NCI-H2081 treated with DMSO at 0.1 percent for 48 hours (cell line): ENCODE measurements at places on chromosomes 7 and 10.

DNA sequence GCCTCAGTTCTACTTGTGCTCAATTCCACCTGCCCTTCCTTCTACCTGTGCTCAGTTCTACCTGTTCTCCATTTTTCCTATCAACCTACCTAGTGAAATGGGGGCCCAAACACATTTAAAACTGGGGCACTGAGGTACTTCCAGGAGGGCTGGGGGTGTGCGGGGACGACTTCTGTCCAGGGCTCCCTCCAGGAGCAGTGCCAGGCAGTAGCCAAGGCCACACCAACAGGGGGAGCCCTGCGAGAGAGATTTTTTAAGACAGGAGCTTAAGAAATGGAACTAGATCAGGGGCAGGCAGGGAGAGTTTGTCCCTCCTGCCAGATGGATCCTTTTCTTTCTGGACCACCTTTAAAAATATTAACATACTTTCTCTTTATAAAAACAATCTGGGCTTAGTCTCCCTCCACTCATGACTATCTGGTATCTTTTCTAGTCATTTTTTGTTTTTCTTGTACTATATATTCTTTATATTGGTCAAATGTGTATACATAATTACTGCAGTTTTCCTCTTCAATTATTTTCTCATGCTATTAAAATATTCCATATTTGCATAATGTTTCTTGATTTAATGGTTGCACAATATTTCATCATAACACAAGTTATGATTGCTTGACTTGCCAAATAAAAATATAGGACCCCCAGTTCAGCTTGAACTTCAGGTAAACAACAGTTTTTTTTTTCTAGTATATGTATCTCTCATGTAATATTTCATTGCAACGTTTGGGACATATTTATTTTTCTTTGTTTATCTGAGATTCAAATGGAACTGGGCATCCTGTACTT is 47.3 kb upstream of the INSYN2A start:
- DNase-seq: no peak

- DNase-seq: no peak
Measured at GRCh38 chr7:95766657-95767056, 5.7 kb upstream of the DYNC1I1 start.

GRCh38 chr7:90384433-90384832 is 18.8 kb upstream of the CLDN12 start:
- no peak for DNase-seq

GRCh38 chr7:80588591-80588990 is 49.9 kb upstream of the CD36 start:
- no peak for DNase-seq

DNA sequence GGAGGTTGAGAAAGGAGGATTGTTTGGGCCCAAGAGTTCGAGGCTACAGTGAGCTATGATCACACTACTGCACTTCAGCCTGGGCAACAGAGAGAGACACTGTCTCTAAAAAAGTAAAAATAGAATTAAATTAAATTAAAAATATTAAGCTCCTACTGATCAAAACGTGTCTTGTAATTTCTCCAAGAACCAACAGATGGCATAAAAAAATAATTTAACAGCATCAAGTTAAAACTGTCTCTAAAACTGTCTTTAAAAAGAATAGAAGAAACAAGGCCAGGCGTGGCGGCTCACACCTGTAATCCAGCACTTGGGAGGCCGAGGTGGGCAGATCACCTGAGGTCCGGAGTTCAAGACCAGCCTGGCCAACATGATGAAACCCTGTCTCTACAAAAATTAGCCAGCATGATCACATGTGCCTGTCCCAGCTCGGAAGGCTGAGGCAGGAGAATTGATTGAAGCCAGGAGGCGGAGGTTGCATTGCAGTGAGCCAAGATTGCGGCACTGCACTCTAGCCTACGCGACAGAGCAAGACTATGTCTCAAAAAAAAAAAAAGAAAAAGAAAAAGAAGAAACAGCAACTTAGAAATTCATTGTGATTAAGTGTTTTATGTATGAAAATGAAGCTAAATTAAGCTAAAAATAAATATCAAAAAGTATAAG is 24.5 kb downstream of the MTPAP start:
- no peak for DNase-seq

DNA sequence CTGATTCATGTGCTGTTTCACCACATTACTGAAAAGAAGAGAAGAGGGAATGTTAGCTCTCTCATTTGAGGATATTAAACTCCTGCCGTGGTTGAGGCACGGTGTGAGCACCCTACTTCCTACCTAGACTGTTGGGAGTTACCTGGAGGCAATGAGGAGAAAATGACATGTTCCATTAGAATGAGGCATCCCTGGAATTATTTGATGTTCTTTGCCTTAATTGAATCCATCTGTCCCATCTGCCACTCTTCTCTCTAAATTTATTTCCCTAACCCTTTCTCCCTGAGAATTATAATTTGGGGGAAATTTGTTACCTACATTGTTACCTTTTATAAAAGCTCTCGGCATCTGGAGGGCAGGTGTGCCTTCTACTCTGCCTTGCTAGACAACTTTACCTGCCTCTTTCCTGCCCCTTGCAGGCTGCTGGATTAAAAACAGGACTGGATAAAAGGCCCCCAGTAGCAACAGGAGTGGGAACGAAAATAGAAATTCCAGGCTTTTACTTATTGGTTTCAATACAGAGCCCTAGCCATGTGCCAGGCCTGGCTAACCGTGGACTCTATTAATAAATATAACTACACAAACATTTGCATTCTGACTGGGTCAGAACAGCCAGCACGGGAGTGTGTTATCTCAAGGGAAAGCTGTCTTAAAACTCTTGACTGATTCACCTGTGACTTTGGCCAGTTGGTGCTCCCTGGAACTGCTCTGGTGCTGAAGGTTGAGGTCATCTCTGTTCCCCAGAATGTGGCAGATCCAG is 4.4 kb upstream of the ATXN7L1 start:
- DNase-seq: peak; percentile 70

- DNase-seq: no peak
Measured at GRCh38 chr10:112509558-112510291, 62.7 kb downstream of the VTI1A start.

- no peak for DNase-seq
Measured at GRCh38 chr10:104612571-104613205, 28.4 kb upstream of the SORCS3 start.

- no peak for DNase-seq
Measured at GRCh38 chr7:29563590-29564495, at the start of gene PRR15. Gene PRR15 (plus strand): TSS chr7:29563835. CDS start chr7:29566330, 2,495 bp downstream.

GRCh38 chr7:112225006-112225405 is 18.5 kb downstream of the ZNF277 start:
- no peak for DNase-seq

DNA sequence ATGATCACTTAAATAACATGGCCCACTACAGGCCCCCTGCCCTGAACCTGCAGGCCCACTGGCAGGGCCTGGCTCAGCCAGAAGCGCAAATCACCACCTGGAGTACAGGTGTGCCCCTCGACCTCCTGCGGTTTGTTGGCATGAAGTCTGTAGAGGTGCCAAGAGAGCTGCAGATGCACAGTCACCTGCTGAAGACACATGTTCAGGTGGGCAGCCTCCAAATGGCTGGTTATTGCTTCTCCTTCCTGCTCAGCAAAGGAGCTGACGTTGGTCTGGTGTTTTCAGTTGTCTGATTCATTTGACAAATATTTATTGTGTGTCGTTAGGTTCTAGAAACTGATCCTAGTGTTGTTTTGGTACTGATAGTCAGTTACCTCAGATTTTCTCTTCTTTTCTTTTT is 29.0 kb downstream of the DHTKD1 start:
- peak; percentile 51 for DNase-seq

DNA sequence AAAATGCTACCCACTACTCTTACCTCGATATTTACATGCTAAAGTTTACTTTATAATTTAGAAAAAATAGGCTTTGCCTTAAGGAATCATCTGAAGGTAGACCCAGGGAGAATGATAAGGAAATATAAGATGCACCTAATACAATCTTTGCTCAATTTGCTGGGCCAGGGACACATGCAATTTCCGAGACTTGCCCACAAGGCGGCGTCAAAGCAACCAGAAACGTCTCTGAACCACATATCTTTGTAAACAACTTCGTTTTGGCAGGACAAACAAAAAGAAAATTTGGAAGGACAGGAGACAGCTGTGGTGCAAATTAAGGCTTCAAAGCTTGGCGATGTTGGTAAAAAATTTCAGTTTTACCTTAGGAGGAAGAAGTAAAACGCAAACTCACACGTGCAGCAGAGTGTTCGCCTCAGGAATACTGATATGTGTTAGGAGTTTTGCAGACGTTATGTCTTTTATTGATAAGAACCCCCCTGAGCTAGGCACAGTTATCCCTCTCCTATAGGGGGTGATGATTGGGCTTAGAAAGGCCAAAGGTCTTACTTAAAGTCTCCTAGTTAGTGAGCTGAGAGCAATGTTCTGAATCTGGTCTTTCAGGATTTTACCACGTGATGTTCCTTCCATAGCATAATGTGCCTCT is 134.3 kb downstream of the PRKCQ start:
- no peak for DNase-seq

DNA sequence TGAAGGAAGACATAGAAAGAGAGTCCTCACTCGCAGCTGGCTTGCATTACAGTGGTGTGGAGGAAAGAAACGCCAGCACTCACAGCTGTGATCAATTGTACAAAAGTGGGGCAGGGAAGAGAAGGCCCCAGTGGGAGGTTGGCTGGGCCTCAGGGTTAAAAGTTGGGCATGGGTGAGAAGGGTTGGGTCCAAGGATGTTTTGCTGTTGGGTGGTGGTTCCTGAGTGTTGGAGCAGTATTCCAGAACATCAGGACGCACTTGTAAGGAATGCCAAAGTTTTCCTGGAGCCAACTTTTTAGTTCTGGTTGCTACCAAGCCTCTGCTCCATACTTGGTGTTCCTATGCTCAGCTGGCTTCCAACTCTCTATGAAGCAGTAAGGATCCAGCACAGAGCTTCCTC is 55.4 kb upstream of the MKRN1 start:
- no peak for DNase-seq

DNA sequence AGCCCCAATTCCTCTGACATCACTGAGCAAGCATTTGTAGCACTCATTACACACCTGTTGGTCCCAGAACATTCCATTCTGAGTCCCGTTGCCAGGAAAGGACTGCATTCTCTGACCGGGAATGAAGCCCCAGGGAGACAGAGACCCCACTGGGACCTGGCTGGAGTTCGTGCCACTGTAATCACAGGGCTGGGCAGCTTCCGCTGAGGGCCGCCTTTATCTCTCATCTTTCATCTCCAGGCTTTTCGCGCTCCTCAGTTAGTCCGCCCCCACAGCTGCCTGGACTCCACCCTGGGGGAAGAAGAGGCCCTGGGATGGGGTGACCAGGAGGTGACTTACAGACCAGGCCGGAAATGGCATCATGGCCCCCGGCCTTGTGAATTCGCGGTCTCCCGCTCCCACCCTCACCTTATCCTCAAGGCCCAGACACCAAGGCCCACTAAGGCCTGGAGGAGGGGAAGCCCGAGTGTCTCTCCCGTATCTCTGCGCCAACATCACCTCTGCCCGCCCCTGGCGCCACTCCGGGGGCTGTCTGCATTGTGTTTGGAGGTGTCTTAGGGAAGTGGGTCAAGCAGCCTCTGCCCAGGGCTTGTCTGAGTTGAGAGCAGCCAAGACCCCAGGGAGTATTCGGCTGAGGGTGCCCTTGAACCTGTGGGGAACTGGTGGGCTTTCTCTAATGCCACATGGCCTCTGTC is 75.4 kb downstream of the PROSER2 start:
- no peak for DNase-seq

- no peak for DNase-seq
Measured at GRCh38 chr10:124301736-124302135, 117.0 kb downstream of the OAT start.

- DNase-seq: no peak
Measured at GRCh38 chr7:44891372-44891771, 6.0 kb upstream of the PURB start.

DNA sequence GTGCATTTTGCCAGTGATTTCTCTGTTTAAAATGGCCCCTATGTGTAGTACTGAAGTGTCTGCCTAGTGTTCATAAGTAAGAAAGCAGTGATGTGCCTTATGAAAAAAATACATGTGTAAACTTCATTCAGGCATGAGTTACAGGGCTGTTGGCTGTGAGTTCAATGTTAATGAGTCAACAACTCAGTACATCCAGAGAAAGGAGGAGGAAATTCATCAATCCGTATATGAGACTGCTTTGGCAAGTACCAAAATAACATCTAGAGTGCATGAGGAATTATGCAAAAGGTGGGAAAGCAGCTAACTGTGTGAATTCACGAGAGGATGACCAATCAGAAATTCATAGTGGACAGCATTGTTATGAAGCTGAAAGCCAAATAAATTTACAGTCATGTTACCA is 255.6 kb downstream of the ZEB1 start:
- DNase-seq: no peak

DNA sequence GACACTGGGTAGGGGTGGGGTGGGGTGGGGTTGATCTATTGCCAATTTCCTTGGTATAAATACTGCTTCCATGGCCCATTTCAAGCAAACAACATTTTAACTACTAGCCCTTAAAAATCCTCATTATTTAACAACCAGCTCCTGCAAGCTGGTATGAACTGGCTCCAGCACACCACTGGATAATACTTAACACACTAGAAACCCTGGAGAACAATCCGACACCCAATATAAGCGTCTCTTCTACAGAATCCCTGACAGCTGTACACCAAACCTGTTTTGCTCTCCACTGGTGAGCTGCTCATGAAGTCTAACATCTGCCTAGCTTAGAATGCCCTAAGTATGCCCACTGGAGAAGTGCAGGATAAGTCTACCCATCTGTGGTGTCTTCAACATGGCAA is 116.8 kb downstream of the HIPK2 start:
- DNase-seq: no peak

DNA sequence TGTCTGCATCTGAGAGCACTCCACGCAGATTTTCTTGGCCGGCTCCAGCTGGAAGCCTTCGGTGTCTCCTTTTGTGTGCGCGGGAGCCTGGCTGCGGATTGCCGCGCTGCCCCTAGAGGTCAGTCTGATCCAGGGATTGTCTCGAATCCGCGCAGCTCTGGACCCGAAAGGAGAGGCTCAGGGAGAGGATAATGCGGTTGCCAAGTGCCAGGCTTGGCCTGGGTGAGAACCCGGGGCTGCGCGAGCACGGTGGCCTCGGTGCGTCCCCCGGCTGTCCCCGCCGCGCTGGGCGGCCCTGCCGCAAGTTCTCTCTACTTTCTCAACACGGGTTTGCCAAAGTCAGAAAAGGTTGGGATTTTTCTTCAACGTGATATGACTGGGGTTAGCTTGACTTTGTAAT is 140.9 kb downstream of the ADCYAP1R1 start:
- DNase-seq: peak; percentile 50

DNA sequence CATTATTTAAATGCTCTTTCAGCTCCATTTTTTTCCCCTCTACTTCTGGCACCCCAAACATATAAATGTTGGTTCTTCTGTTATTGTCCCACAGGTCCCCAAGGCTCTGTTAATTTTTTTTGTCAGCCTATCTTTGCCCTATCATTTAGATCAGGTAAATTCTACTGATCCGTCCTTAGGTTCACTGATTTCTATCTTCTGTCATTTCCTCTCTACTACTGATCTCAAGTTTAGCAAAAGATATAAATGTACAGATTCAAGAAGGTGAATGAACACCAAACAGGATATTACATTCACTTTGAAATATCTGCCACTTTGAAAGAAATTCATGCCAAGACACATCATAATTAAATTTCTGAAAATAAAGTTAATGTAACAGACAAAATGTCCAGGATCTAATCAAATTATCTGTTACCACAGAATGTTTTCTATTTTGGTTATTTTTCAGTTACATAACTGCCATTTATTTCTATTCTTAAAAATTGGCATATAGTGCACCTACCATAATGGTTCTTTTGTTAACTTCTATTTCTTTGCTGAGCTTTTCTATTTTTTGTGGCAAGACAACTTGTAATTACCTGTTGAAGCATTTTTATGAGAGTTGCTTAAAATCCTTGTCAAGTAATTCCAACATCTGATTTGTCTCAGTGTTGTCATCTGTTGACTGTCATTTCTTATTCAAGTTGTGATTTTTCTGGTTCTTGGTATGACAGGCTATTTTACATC is 12.1 kb upstream of the CUBN start:
- DNase-seq: no peak

GRCh38 chr7:101390901-101391301 is 28.2 kb downstream of the COL26A1 start:
- DNase-seq: no peak
